ENCODE measurements at places on chromosomes 4 and X.

DNA sequence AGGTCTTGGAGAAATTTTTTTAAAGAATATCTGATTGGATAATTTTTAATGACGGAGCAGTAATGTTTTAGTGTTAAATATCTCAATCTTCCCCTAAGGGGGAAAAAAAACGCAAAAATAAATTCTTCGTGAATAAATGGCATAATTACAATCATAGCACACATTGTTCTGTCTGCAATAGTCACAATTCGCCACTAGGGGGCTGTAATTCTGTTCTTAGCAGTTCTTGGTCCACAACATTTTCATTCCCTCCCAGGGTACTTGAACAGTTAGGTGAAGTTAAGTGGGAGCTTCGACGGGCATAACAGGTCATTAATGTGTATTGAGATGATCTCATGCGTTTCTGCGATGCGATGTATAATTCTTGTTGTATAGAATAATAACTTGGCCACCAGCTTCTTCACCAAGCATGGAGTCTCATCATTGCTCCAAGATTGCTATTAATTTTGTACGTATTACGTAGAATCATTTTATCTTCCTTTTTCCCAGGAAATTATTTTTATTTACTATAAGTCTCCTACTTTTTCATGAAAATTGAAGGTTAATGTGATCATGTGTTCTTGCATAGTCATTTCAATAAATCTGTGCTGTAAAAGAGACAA lies 27.2 kb downstream of the HTR2C start:
- peak; percentile 2 for DNase-seq

- no peak for DNase-seq
Observed at GRCh38 chr4:6641971-6642320, 1.5 kb downstream of the MRFAP1 start.

DNA sequence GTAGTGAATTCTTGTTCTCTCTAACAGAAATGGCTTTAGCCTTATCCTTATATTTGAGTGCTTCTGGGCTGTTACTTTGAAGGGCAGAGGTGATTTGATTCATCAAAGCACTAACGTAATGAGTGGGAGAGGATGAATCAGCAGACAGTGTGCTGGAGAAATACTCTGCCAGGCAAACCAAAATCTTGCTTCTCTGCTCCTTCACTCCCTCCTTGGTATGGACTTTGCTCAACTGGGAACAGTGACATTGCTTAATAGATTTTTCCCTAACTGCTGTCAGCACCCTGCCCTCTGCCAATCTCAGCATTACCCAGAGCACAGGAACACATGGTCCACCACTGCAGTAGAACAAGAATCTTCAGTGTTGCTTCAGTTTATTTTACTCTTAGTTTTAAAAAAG lies 56.0 kb downstream of the PDLIM5 start:
- no peak for DNase-seq

DNA sequence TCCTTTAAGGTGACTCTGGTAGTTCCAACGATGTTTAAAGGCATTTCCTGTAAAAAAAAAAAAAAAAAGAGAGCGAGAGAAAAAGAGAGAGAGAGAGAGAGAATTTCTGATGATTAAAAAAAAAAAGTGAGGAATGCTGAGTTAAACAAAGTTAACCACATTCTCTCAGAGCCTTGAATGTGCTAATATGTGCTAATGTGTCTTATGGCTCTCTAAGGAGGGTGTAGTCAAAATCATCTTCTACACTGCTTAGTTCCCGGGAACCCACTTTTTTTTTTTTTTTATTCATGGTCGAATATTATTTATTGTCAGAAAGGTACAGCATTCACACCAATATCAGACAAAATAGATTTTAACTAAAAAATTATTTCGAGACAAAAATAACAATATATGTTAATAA lies 111.7 kb downstream of the SNCA start:
- no peak for DNase-seq

- no peak for DNase-seq
Observed at GRCh38 chr4:171024720-171025303, 788.4 kb upstream of the GALNTL6 start.

DNA sequence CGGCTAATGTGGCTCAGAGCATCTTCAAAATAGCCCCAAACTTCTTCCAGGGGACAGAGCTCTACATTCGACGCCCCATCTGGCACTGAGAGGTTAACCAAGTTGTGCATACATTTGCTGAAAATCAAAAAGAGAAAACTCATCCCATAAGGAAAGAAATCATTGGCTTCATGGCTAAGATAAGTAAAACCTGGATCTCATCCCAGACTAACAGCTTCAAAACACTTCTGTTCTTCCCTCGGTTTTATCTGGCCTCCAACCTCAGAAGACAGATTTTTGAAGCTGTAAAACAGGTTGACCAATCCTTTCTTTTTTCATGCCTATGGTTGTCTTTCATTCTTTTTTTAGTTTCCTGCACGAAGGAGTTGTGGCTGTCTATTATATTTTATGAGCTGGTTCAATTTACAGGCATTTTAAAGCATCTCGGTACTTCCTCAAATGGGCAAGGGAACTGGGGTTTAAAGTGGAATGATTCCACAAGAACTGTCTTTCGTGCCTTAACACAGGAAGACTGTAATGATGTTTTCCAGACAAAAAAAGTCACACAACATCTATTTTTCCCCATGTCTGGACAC lies 107.6 kb downstream of the DLG3 start:
- no peak for DNase-seq

- DNase-seq = no peak
Observed at GRCh38 chr4:41141900-41142299, 72.4 kb downstream of the APBB2 start.

DNA sequence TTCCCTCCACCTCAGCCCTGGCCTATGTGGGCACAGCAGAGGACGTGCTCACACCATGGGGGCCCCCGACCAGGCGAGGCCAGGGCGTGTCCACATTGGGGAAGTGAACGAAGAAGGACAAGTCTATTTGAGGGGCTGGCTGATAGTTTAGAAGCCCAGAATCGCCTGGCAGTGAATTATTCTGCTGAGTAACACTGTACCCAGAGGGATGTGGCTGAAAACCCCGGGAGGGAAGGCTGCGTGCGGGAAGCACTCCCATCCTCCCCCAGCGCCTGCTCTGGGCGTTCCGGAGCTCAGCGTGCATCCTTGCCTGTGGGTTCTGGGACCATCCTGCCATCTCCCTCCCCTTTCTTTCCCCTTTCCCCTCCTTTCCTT lies 66.6 kb downstream of the TRMT44 start:
- no peak for DNase-seq

DNA sequence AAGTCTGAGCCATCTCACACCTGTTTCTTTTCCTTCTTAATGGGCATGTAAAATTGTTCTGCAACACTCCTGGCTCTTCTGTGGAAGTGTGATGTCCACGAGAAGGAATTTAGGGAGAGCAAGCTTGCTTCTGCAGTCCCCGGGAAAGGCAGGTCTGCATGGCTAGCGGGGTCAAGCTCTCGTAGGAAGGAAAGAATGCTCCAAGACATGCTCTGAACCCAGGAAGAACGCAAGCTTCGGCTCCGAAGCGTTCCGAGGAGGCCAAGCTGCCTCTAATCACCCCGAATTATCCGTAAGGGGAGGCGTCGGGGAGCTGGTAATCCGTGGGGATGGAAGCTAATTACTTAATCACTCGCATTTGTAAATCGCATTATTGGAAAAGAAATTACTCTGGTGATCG lies 177.7 kb downstream of the CRLF2 start:
- DNase-seq = no peak

DNA sequence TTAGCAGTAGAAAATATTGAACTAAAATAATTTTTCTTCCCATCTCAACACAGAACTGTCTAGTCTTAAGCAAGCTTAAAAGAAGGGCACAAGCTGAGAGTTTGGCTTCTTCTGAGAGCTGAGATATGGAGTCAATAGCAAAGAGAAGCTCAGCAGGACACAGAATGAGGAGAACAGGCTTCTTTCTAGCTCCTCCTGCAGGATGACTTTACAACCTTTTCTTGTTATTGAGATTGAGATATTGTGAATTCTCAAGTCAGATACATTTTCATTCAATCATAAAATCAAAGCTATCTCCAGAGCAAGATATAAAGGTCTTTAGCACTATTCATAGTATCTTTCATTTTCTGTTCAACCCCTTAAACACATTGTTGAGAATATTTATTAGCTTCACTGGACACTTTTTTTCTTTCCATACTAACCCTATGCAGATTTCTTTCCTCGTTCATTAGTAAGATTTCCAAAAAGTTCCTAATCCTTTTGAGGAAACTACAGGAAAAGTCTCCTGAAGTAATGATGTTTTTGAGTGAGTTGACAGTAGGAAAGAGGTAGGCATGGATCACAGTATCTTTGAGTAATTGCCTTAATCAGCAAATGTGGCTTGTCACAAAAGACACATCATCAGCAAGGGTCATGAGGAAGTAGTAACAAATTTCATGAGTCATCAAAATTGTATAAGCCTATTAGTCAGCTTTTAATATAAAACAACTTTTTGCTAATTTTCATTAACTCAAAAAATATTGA lies 17.8 kb upstream of the CXCL3 start:
- no peak for DNase-seq

- DNase-seq = peak; percentile 41
Observed at GRCh38 chr4:40576651-40577480, 52.8 kb downstream of the RBM47 start.

- DNase-seq = no peak
Observed at GRCh38 chrX:132488180-132488705, 595 bp downstream of the MBNL3 start.

DNA sequence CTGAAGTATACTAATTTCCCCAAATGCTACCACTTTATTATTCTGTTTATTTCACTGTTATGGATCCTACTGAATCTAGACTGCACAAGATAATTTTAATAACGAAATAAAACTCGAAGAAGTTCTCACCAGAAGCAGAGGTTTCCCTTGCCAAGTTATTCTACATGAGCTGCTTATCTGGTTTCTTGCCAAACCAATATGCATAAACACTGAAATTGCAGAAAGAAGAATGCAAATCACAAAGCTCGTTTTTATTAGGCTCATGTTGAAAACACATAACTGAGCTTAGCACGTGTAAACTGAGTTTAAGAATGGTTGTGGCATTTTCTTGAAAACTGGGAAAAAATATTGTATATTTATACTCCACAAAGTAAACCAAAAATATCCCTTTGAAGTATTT lies 35.9 kb downstream of the GRID2 start:
- DNase-seq = no peak

- DNase-seq = no peak
Observed at GRCh38 chr4:1583859-1584258, 100.3 kb downstream of the FAM53A start.

DNA sequence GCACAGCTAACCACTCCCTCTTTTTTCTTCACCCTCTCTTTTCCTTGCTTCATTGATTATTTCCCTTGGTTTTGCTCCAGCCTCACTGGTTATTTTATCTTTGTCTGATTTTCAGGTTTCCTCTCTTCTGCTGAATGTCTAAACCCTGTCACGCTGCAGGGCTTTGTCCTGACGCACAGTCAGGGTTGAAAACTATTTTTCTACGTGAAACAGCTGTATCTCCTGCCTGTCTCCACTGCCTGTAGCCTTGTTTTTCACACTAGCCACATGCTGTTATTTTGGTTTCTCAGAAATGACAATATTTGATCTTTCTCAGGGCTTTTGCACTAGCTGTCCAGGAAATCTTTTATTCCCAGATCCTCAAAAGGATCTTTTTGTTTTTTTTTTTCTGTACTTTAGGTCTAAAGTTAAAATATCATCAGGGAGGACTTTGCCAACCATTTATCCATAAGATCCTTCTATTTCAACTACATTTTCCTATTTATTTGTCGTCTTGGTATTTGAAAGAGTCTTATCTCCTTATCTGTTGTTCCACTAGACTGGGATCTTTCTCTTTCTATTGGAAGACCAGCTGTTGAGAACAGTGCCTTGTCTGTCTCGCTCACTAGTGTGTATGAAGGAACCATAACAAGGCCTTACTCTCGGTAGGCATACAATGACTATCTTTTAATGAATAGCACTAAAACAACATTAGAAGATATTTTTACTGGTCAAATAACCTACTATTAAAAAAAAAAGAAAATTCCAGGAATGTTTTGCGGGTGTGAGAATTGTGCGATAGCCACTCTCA lies 164.3 kb downstream of the PDHA2 start:
- no peak for DNase-seq

GRCh38 chr4:106584337-106584989 lies 215.9 kb upstream of the GIMD1 start:
- no peak for DNase-seq

- DNase-seq = no peak
Observed at GRCh38 chrX:123869488-123869887, 9.6 kb downstream of the XIAP start.

DNA sequence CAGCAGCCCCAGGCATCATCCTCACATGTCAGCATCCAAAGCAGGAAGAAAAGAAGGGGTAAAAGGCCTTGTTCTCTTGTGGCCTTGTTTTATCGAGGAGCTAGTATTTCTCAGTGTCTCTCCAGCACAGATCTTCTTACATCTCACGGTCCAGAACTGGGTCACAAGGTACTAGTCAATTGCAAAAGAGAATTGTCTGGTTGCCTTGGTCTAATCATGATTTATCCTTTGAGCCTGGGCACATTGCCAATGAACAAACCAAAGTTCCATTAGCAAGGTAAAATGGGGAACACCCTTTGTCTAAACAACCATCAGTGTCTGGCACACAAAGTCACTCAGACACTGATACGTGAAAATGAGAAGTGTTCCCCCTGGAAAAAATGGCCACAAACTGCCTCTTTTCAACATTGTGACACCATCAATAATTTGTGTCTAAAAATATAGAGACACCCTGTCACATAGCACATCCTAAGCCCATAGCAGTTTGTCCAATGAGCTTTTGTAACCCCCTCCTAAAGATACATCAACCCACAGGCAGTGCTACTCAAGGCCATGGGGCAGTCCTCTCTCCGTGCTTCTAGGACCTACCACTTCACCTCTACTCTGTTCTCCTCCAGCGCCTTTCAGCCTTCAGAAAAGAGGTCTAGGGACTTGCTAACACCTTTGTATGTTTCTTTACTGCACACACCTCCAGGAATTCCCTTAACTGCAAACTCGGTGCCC lies 534.4 kb downstream of the MID1IP1 start:
- no peak for DNase-seq

GRCh38 chrX:120485638-120486520 lies 16.8 kb upstream of the LAMP2 start:
- DNase-seq = peak; percentile 41

GRCh38 chrX:17805120-17805519 lies 56.0 kb downstream of the RAI2 start:
- DNase-seq = no peak

DNA sequence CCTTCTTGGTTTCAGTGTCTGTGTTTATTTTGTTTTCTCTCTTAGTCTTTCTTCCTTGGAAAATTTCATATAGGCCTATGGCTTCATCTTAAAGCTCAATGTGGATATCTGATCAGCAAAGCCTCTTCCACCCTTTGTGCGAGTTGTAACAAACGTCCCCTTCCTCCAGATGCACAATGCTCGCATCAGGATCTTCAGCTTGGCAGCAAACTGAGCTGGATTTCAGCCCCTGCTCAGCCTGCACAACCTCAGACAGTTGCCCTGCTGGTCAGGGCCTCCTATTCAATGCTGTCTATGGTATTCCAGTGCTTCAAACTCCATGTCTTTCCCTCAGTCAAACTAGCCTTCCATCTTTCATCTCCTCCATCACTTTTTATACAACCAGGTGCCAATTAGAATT lies 309.4 kb downstream of the ARHGAP24 start:
- no peak for DNase-seq

- no peak for DNase-seq
Observed at GRCh38 chrX:119638725-119639471, 32.7 kb upstream of the NKRF start.

GRCh38 chr4:105911426-105911825 lies 16.2 kb downstream of the NPNT start:
- no peak for DNase-seq

- no peak for DNase-seq
Observed at GRCh38 chr4:53941331-53941730, 123.1 kb downstream of the CHIC2 start.

- DNase-seq = no peak
Observed at GRCh38 chr4:23814996-23815660, 74.7 kb downstream of the PPARGC1A start.

Data from germinal center (tissue), 1 donor.